Foreskin fibroblast (primary cell): ENCODE measurements at places on chromosomes 16 and 17.
A peak's percentile ranks its signal among the peaks of the same experiment; 100 is the strongest.

- DNase-seq, result no peak
Measured at GRCh38 chr17:9291912-9292560, 270.7 kb downstream of the NTN1 start.

- DNase-seq, result no peak
Measured at GRCh38 chr16:80144191-80144590, 396.6 kb upstream of the DYNLRB2 start.

- no peak for DNase-seq
Measured at GRCh38 chr16:48217708-48218107, 26.4 kb upstream of the LONP2 start.

GRCh38 chr16:27811881-27812280 lies 251.6 kb downstream of the GSG1L start:
- DNase-seq, result no peak

- no peak for DNase-seq
Measured at GRCh38 chr16:10967986-10968385, 23.6 kb downstream of the CLEC16A start.

DNA sequence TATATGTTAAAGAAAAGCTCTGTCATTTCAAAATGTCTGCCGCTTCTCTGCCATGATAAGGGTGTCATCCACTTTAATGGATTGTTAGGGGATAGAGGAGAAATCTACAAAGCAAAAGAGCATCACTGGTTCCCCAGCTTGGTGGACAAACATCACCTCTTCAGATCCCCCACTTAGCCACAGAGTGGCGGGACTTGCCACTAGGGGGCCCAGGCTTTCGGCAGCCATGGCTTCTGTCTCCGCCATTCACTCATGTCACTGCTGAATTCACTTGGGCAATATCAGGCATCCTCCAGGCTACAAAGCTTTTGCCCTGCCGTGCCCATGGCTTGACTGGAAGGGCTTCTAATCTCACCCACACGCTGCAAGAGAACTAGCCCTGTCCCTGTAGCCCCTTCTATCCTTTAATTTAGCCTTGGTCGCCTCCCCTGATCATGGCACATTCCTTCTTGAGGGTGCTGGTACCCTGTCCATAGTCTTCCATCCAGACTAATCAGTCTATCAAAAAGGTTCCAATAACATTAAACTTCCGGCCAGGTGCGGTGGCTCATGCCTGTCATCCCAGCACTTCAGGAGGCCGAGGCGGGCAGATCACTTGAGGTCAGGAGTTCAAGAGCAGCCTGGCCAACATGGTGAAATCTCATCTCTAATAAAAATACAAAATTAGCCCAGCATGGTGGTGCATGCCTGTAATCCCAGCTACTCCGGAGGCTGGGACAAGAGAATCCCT lies 34.7 kb downstream of the SBK1 start:
- DNase-seq, result peak; percentile 65

DNA sequence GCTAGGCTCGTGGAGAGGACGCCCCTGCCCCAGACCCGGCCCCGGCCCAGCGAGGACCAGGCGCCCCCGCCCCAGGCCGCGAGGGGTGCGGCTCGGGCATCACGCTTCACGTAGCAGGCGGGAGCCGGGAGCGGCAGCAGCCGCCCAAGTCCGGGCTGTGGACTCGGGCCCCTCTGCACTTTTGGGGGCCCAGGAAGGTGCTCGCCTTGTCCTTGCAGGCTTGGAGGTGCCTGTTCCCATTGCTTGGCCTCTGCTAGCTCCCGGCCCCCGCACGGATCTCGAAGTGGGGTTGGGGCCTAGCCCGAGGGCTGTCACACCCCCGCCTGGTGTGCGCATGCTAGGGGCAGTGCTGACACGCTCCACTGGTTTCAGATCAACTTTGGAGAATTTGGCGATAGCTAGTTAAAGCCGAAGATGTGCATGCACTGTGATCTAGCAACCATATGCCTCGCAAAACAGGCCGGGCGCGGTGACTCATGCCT lies 55.7 kb downstream of the WSB1 start:
- no peak for DNase-seq

GRCh38 chr16:67036323-67036741 lies 7.4 kb downstream of the CBFB start:
- DNase-seq, result no peak

DNA sequence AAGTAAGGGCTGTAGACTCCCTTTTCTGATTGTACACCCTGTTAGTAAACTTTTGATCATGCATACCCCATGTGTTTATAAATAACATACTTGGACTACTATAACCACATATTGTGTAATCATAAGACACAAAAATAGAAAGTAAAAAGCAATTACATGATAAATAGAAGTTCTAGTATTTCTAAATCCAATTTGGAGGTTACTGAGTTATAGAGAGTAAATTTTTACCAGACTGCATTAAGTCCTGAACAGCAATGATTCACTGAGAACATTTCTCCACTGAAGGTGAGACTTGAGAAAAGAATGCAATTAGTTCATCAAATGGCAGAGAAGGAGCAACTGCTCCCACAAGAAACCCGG lies 7.7 kb upstream of the TBKBP1 start:
- peak; percentile 61 for DNase-seq

GRCh38 chr17:79038545-79039135 lies 14.7 kb downstream of the C1QTNF1 start:
- peak; percentile 90 for DNase-seq

DNA sequence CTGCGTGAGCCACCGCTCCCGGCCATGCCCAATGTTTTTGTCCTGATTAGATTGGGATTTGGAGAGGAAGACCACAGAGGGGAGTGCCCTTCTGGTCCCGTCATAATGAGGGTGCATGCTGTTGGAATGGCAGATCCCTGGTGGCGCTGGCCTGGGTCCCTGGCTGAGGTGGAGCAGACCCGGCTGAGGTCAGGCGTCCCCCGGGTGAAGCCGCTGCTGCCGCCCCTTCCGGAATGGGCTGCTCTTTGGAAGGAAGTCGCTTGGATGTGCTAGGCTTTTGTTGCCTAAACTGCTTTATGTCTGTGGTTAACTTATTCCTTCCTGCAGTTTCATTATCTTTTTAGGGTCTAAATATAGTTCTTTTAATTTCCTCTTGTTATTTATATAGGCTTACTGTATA lies 120.3 kb upstream of the CHMP6 start:
- no peak for DNase-seq

DNA sequence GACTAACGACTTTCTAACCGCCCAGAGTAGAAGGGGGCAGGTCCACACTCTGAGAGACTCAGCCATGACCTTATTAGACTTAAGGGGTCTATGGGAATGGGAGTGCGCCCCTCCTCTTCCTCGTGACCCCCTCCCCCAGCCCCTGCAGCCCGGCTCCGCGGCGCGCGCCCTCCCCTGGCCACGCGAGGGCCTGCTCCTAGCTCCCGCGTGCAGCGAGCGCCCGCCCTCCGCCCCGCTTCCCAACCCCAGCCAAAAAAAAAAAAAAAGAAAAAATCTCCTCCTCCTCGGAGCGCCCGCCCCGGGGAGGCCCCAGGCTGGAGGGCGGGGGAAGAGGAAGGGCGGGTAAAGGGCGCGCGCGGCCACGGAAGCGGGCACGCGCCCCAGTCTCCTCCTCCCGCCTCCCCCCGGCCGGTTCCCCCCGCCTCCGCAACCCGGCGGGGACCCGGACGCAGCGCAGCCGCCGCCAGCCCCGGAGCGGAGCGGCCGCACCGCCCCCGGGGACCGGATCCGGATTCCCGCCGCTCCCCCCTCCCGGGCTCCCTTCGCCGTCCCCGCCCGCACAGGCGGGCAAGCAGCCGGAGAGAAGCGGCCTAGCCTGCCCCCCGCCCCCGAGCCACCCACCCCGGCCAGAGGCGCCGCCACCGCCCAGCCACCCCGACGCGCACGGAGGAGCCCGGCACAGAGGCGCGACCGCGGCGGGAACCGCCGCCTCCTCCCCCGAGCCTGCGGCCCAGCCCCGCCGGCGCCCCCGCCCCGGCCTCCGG lies 949 bp downstream of the UBTF start:
- DNase-seq, result peak; percentile 96

GRCh38 chr17:77451245-77451893 lies 310.6 kb downstream of the SEC14L1 start:
- peak; percentile 83 for DNase-seq

- no peak for DNase-seq
Measured at GRCh38 chr17:28193241-28193640, 125.8 kb upstream of the TMEM97 start.

DNA sequence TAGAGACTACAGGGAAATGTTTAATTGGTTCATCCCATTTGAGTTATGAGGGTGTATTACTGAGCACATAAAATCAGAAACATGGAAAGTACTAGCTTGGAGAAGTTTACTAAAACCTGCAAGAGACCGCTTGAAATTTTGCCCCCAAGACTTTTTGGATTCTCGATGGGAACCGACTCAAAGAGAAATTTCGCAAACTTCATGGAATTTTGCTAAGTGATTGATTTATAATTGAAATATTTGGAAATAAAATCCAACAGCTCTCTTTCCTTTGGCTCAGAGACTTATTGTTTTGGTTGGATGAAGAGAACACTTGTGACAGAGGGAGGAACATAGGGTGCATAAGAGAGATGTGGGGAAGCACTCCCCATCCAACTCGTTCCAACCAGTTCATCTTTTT lies 574.4 kb downstream of the WWOX start:
- no peak for DNase-seq

DNA sequence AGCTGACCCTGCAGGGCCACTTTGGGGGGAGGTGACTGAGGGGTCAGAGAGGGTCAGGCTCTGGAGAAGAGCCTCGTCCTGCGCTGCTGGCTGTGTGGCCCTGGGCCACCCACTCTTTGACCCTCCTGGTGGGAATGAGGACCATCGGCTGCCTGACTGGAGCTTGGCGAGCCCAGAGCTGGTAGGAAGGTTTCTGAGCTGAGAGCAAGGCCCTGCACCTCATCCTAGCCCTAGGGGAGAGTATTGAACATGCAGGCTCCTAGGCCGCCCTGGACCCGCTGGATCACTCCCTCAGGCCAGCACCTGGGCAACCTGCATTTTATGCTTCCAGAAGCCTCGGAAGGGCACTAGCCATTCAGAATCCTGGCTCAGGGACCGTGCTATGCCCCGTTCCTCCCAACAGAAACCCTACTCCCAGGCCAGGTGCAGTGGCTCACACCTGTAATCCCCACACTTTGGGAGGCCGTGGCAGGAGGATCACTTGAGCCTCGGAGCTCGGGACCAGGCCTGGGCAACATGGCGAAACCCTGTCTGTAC lies 14.5 kb downstream of the MAP2K3 start:
- no peak for DNase-seq

GRCh38 chr16:27746076-27746855 lies 196.3 kb downstream of the KATNIP start:
- no peak for DNase-seq

DNA sequence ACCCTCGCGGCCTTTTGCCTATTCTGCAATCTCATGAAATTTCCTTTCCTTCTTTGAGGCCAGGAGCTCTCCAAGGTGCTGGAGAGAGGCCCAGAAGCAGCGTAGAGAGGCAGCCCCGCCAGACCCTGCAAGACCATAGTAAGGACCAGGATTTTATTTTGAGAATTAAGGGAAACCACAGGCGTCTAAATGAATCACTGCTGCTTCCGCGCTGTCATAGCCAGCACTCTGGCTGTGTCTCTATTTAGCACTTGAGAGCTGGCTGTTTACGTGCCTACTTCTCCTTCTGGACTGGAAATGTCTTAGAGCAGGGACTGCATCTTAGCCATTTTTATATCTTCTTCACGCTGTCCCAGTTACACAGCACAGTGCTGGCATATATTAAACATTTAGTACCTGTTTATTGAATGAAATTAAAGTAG lies 37.6 kb upstream of the PIRT start:
- no peak for DNase-seq

DNA sequence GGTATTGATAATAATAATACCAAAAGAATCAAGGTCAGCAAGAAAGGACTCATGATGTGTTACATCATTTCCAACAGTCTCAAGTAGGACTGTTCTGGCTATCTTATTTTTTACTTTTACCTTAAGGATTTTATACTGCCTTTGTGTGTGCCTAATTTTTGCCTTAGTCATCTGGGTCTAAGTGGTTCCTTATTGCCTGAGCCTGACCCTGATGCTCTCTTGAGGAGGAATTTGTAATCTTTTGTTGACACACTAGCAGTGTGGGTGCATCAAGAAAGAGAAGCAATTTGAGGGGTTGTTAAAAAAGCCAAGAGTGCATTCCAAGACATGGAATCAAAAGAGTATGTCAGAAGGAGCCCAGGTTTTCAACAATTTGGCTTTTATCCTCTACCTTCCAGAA lies 59.3 kb downstream of the TMEM100 start:
- peak; percentile 22 for DNase-seq

- DNase-seq, result no peak
Measured at GRCh38 chr16:63130942-63131341, 1094.7 kb upstream of the CDH8 start.

DNA sequence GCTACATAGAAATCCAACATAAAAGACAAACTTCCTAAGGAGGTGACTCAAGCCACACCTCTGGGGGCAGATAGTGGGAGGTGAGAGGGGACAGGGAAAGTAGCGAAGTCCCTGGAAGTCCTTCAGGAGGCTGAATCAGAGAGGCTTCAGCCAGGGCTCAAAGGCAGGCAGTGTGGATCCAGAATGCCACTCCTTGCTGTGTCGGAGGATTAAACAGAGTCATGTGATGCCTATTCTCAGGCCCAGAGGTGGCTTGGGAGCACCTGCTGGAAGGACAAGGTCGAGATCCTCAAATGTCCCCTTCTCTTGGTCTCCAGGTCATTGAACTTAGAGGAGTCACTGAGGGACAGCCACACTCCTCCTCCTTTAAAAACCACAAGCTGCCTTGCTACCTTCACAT lies 391.1 kb downstream of the SOX9 start:
- no peak for DNase-seq

DNA sequence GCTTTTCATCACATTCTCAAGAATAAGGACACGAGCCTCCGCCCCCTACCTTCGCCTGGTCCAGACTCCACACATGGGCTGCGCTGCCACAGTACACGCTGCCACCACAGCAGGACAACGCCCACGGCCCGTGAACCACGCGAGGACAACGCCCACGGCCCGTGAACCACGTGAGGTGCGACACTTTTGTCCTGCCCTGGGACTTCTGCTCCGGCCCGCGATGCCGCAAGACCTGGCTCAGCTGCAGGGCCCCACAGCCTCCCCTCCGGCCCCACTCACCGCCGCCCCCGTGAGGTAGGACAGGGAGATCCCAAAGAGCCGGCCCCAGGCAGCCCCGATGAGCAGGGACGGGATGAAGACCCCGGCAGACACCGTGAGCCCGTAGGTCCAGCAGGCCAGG lies 5.9 kb upstream of the CCDC154 start:
- DNase-seq, result no peak

DNA sequence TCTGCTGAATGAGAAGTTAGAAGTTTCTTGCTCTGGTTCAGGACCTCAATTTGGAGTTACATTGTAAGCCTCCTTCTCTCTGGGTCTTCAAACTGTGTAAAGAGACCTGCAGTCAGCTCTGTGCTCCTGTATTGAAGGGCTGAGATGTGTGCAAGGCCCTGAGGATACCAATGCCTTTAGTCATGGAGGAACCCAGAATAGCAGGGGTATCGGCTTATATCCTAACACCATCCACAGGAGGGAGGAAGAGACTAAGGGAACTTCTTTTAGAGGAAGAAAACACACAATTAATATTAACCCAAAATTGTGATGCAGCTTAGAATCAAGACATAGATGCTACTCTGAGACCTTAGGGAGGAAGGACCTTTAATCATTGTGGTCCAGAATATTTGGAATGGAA lies 36.5 kb downstream of the GLP2R start:
- DNase-seq, result no peak
